ENCODE measurements at places on chromosomes 6 and 20.

DNA sequence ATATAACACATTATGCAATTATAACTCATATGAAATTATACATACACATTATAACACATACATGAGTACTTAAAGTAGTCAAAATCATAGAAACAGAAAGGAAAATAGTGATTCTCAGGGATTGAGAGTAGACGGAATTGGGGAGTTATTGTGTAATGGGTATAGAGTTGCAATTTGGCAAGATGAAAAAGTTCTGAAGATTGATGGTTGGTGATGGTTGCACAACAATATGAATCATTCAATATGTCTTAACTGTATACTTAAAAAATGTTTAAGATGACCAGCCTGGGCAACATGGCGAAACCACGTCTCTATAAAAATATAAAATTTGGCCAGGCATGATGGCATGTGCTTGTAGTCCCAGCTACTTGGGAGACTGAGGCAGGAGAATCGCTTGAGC is 372.7 kb downstream of the CDKAL1 start:
- peak; percentile 63 for DNase-seq

- no peak for DNase-seq
Observed at GRCh38 chr6:132003516-132004178, 52.5 kb upstream of the CCN2 start.

DNA sequence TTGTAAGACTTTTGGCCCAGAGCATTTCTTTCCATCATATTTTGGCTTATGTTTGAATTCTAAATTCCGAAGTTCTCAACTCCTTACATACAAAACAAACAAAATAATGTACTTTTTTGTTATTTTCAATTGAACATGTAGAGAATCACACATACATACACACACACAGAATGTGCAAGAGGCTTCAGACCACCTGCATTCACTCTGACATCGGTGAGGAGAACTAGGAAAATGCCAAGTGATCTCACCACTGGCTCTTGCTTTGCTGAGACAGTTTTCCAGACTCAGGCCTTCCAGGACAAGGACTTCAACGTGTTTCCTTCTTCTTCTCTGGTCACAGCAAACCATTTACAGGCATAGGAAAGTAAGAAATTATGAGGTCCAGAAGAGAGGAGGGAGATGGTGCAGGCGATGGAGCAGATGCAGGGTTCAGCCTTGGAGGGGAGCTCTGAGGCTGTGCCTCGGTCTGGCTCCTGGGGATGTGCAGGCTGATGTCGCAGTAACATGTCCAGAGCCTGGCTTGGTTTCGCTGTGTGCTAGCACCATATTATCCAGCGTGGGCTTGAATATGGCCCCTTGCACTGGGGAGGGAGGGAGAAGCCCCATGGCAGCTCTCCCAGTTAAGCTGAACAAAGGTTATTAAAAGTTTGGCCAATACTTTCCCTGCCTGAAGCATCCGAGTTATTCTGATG is 93.4 kb downstream of the DACT2 start:
- no peak for DNase-seq

DNA sequence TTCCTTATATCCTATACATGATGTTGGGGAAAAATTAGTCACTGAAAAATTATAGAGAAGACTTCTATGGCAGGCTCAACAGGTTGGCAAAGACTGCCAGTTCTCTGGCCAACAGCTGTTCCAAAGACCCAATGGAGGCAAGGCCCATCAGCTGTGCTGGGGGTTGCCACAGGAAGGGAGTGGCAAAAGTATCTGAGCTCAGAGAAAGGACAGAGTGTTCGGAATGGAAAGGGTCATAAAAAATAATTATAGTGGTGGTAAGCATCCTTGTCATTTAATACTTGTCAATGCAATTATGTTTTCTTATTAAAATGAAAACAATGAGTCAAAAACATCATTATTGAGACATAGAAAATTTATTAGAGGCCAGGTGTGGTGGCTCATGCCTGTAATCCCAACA is 36.1 kb downstream of the FASTKD5 start:
- DNase-seq, result no peak

DNA sequence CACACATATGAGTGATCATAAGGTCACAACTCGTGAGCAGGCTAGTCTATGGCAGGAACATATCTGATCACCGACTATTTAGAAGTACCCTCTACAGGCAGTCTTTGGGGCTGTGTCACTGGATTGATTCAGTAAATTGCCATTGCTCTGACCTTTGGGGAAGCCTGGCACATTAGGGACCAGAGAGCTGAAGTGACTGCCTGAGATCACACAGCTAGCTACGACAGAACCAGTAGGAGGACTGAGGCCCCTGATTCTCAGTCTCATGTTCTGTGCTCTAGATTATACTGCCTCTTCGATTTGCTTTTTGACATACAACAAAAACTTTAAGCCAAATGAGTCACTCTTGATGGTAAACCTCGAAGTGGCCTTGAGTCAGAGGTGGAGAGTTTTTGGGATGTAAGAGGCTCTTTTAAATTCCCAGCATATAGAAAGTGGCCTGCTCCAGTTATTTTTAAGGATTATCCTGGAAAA is 247.5 kb upstream of the SUPT3H start:
- no peak for DNase-seq

- no peak for DNase-seq
Observed at GRCh38 chr6:120816794-120817193, 517.5 kb downstream of the TBC1D32 start.

GRCh38 chr6:129007701-129008373 is 124.9 kb downstream of the LAMA2 start:
- DNase-seq, result no peak

DNA sequence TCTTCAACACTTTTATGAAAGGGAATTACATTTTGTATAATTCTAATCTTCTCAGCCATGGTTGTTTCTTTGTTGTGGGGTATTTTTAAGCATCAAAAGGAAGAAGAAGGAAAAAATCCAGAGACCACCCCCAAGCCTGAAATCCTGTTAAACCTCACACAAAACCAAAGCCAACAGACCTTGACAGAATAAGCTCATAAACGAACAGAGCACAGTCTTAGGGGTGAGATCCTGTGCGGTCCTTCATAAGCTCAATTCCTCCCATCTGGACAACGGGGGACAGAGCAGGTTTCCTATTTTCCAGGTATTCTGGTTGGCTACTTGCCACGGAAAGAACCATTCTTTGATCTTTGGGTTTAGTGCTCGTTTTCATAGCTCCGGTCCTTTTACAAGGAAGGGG is 151.3 kb upstream of the SULF2 start:
- DNase-seq, result no peak

DNA sequence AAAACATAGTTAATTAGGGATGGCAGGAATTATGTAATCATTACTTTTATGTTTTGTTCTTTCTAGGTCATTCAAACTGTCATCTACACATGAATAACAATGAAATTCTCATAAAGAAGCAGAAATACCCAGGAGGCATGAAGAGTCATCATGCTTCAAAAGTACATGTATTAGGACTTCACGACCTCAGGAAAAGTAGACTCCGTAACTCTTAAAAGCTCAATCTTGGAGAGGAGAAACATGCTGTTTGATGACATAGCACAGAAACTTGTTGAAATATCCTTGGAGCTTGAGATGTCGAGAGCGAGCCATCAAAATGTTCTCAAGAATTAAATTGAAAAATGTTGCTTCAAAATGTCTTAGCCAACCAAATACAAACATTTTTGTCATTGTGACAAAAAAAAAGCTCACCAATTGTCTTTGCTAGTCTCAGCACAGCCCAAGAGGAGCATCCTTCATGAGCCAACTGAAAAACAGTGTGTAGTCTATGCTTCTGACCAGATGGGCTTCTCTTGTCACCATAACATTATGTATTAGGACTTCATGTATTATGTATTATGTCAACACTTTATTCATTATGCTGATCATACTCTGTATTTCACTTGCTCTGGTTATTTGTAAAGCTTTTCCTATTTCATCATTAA is 28.2 kb upstream of the ANKEF1 start:
- no peak for DNase-seq

DNA sequence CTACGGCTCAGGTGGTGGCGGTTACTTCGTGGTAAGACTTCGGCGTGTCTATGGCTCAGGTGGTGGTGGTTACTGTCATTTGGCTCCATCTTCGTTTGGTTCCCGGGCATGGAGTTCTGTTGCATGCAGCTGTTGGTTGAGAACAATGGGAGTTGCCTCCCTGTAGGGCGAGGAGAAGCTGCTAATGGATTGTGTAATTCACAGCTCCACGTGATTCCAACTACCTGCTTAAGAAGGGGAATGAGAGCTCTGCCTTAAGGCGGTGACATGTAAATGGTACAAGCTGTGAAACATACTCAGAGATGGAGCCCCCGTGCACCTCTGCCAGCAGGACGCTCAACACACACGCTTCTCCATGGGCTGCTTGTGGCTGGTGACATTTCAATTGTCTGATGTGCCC is 12.4 kb upstream of the DACT2 start:
- no peak for DNase-seq

DNA sequence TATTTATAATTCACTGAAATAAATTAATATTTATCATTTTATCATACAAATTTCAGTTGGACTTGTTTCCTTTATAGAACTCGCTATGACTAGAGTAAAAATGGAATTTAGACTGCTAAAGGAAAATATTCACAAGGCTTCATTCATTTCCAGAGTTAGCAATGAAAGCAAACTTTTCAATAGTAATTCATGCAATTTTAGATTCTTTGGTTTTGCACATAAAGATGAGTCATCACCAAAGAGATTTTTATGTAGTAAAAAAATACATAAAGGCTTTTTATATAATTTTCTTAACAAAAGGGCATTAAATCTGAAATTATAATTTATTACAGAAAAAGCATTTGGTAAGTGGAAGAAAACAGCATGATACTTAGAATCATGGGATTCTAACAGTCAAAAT is 37.2 kb upstream of the STXBP5 start:
- no peak for DNase-seq

DNA sequence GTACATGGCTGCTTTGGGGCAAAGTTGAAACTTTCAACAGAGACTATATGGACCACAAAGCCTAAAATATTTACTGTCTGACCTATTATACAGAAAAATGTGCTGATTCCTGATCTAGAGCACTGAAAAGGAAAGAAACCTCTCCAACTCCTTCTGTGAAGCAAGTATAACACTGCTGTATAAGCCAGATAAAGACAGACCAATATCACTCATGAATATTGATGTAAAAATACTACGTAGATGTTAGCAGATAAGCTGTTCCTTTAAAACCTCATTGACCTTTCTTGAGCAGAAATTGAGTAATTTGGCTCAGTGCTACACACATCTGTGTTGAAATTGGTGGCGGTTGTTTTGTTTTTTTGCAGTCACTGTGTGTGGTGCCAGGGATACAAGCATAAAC is 69.9 kb upstream of the HDAC2 start:
- DNase-seq, result no peak

- DNase-seq, result peak; percentile 3
Observed at GRCh38 chr6:127855542-127856159, 45.2 kb downstream of the THEMIS start.

DNA sequence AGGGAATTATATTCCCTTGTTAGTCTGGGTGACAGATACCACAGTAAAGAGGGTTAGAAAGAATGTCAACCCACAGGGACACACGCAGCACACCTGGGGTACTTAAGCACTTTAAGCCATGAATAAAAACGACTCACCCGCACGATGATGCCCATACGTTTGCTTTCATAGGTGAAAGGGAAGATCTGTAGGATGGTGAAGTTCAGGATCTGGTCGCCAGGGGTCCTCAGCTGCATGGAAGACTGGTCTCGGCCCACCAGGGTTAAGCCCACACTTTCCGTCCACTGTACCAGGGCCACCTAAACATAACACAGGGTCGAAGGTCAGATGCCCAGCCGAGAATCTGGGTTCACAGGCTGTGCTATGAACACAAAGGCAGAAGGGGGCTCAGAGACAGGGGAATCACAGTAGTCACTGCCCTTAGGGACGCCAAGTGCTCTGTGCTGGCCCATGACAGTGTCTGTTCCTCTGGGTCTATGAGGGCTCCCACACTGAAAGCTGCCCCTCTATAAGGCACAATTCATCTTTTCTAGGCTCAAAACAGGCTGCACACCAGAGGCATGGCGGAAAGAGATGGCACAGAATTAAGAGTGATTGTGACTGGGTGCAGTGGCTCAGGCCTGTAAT is 96.8 kb upstream of the NFATC2 start:
- peak; percentile 86 for DNase-seq

DNA sequence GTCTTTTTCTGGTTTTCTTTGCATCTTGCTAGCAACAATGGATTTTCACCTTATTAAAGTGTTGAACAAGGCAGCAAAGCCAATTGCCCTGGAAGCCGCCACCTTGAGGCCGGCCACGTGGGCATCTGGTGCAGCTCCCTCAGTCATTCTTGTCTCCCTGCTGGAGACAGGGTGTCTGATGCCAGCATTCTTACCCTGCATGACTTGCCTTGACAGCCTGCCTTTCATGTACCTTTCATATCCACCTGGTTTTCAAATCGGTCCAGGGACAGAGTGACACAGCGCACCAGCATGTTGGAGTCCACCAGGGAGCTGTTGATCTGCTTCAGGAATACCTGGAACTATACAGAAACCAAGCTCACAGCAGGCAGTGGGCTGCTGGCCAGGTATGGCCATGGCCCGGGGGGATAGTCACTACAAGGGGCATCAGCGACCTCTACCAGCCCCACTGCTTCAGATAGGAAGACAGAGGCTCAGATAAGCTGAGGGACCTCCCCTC is 49.8 kb downstream of the MYH7B start:
- no peak for DNase-seq

DNA sequence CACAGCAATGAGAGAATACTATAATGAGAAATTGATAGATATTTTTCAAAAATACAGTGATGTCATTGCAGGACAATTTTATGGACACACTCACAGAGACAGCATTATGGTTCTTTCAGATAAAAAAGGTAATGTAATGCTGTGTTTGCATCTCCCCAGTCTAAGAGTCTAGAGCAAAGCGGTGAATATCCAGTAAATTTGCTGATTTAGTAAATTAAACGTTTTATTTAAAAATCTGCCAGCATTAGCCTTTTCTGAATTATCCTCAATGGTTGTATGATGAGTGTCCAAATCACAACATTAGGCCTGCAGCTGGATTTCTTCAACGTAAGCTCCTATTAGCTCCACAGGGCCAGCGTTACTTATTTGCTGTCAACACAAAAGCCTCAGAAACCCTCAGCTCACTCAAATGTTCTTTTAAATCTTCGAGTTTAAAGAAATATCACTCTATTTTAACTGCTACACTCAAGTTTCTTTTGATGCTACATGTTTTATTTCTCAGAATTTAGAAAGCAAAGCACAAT is 16.0 kb downstream of the SMPDL3A start:
- DNase-seq, result no peak

DNA sequence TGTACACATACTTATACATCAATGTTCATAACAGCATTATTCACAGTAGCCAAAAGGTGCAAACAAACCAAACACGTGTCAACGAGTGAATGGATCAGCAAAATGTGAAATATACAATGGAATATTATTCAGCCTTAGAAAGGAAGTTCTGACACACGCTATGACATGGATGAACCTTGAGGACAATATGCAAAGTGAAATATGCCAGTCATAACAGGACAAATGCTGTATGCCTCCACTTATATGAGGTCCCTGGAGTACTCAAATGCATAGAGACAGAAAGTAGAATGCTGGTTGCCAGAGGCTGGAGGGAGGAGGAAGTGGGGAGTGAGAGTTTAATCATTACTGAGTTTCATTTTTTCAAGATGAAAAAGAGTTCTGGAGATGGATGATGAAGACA is 37.8 kb upstream of the IGF2R start:
- DNase-seq, result no peak

- peak; percentile 58 for DNase-seq
Observed at GRCh38 chr20:4949833-4950178, 51.5 kb downstream of the SLC23A2 start.

GRCh38 chr6:107822176-107823046 is 1.7 kb downstream of the SCML4 start:
- no peak for DNase-seq

GRCh38 chr20:50722424-50723155 is 8.8 kb upstream of the PARD6B start:
- DNase-seq, result no peak
